ENCODE measurements at places on chromosomes 12 and 14.

- DNase-seq: no peak
Observed at GRCh38 chr14:72612041-72612440, 281.9 kb downstream of the DPF3 start.

GRCh38 chr14:103520657-103521437, 1.8 kb downstream of the CKB start:
- DNase-seq: no peak

DNA sequence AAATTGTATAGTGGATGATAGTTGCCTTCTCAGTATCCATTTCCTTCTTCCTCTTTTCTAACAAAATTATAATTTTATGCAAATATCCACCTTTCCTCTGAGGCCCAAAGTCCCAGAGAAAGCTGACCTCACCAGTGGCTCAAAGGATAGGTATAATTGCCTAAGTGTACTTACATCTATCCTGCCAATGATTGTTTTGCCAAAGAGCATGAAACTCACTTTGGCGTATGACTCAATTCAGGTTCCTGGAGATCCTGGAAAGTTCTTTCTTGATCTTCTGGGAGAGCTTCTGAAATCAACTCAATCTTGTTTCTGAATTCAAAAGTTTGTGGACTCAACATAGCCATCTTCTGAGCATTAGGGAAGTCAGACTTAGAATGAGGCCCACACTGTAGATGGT, 10.5 kb upstream of the RBM25 start:
- no peak for DNase-seq

- DNase-seq: no peak
Observed at GRCh38 chr12:100268835-100269564, 2.0 kb downstream of the SCYL2 start.

GRCh38 chr12:51085757-51086156, 2.4 kb upstream of the CSRNP2 start:
- DNase-seq: no peak

GRCh38 chr12:94643606-94644005, 6.8 kb downstream of the TMCC3 start:
- no peak for DNase-seq

GRCh38 chr14:34804933-34805332, 70.2 kb downstream of the BAZ1A start:
- DNase-seq: no peak

DNA sequence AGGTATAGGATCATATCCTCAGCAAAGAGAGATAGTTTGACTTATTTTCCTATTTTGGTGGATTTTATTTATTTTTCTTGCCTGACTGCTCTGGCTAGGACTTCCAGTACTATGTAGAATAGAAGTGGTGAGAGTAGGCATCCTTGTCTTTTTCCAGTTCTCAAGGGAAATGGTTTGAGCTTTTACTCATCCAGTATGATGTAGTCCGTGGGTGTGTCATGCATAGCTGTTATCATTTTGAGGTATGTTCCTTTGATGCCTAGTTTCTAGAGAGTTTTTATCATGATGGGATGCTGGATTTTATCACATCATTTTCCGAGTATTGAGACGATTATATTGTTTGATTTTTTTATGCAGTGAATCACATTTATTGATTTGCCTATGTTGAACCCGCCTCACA, 97.2 kb downstream of the MGAT4C start:
- DNase-seq: no peak

- no peak for DNase-seq
Observed at GRCh38 chr12:107329569-107330324, 236.4 kb upstream of the CRY1 start.

DNA sequence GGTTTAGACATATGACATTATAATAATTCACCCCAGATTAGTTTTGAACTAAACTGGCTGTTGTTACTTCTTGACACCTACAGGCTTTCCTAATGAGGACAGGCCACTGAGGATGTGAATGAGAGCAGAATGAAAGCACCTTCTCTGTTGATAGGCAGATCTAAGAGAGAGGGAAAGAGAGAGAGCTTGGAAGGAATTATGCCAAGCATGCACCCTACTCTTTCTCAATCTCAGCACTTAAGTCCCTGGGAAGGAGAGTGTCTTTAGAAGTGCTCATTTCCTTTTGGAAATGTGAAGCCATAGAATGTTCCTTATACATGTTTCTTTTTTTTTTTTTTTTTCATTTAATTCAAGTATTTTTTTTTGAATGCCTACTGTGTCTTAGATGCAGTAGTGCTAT, 49.0 kb downstream of the TBC1D15 start:
- DNase-seq: no peak

DNA sequence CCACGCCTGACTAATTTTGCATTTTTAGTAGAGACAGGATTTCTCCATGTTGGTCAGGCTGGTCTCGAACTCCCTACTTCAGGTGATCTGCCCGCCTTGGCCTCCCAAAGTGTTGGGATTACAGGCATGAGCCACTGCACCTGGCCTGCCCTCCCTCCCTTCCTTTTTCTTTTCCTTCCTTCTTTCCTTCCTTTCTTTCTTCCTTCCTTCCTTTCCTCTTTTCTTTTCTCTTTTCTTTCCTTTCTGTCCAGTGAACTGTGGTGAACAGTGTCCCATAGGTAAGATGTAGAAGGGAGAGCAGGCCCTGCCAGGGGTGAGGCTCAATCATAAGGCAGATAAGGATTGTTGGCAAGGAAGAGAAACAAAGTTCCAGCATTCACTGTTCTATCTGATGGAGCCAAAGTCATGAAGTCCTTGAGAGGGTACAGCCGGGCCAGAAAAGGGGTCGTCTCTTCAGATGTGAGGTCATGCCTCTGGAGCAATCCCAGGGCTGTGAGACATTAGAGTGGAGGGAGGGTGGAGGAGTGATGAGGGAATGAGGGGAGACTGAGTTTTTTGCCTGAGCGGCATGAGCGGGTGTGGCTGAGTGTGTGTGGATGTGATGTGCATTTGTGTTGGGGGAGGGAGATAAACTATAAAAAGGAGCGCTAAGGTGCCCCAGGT, 4.2 kb upstream of the MLF2 start:
- DNase-seq: no peak

DNA sequence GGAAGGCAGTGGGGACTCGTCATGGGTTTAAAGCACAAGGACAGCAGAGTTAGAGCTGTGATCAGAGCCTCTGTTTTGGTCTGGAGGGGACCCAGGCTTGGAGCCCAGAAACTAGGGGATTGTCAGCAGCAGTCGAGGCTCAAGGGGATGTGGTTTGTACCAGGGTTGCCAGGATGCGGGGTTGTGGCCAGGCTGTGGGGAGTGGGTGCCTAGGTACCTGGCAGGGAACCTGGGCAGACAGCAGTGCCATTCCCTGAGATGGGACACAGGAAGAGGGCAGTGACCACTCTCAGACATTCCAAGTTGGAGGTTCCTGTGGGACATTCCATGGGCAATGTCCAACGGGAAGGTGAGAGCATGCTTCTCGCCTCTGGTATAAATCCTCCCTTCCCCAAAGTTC, 222.3 kb downstream of the SLC41A2 start:
- DNase-seq: no peak

DNA sequence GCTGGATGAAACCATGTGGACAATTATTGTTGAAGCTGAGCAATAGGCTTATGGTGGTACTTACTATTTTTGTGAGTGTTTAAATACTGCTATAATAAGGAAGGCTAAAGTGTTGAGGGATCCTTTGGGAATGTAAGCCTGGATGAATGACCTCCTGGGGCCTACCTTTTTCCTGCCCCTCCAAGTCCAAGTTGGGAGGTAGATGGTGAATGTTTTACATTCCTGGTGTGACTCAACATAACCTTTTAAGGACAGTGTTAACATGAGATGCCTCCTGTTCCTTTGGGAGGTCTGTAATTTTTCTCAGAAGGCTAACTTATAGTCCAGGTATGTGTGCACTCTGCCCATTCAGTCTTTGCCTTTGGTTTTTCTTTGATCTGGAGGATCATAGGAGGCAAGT, 315.9 kb downstream of the NRXN3 start:
- DNase-seq: no peak

DNA sequence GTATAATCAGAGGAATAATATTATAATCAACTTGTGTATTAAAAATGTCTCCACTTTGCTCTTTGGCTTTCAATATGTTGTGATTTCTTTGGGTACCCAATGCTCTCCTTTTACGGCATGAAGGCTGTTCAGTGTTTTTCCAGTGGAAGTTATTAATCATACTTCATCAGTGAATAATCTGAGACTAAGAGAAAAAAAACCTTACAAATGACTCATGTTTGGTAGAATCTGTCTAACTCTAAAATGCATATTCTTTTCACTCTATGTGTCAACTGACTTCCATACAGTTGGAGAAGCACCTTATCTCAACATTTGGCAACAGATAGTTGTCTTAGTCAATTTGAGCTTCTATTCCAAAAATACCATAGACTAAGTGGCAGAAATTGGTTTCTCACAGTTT, 82.2 kb downstream of the PTPRO start:
- peak; percentile 31 for DNase-seq

All from non-pigmented ciliary epithelial cell (primary cell).